MM.1S (cell line): ENCODE measurements at places on chromosomes 1 and 21.

GRCh38 chr1:152924191-152924590 is 15.8 kb downstream of the IVL start:
- no peak for DNase-seq
- no peaks in the 10 kb centered on the region for H3K27me3 ChIP-seq
- H3K27ac ChIP-seq = no peak overlapping the region
- H3K36me3 ChIP-seq = no peaks in the 10 kb centered on the region
- no peaks in the 10 kb centered on the region for H3K4me1 ChIP-seq

DNA sequence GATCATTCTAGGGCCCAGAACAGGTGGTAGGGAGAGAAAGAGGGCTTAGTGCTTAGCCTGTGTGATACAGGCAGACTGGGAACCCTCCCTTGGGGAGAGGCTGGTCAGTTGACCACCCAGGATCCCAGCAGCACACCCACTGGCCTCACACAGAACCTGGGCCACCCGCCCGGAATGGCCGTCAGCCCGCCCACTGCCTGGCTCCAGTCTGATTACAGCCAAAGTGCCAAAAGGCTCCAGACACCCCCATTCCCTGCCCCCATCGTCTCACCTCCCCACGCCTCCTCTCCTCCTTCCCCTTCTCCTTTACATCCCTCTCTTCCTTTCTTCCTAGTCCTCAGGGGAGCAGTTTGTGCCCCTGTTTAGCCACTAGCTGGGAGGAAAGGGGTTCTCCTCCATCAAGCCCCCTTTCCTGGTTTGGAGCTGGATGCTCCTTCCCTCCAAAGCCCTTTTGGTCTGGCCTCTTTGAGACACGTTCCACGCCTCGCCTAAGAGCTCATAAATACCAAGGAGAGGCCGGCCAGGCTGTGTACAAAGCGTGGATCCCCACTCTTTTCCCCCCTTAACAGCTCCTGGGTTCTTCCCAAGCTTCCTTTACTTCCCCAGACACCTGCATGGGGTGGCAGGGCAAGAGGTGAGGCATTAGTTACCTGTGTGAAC is 4.6 kb upstream of the WNT2B start:
- no peak overlapping the region for H3K4me3 ChIP-seq
- no peaks in the 10 kb centered on the region; the same call in 1 of the 2 replicates for H3K27me3 ChIP-seq
- no peaks in the 10 kb centered on the region for H3K4me1 ChIP-seq
- H3K36me3 ChIP-seq = no peaks in the 10 kb centered on the region
- H3K27ac ChIP-seq = no peak overlapping the region
- no peak for DNase-seq

DNA sequence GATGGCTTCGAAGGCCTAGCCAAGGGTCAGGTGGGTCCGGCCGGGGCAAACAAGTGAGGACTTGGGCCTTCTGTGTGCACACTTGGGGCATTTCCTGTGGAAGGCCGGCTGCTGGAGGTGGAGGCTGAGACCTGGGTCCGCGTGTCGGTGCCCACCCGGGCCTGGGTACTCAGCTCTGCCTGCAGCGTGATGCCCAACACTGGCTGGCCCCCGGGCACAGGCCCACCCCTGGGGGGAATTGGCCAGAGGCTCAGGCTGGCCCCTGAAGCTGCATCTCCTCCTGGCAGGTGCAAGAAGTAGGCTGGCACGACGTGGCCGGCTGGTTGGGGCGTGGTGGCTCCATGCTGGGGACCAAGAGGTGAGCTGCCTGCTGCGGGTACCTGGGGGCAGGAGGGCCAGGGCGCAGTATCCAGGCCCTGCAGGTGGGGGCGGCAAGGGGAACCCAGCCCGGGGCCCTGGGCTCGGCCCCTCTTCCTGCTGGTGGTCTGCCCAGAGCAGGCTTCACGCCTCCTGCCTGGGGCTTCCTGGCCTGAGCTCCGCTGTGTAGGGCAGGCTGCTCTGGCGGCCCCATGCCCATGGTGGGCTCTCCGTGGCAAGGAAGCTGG is 17.2 kb downstream of the CFAP410 start:
- H3K4me3 ChIP-seq = no peak overlapping the region
- no peak for DNase-seq
- no peak overlapping the region for H3K27ac ChIP-seq
- no peaks in the 10 kb centered on the region; the same call in 1 of the 2 replicates for H3K36me3 ChIP-seq

- 0 out of 2 replicates have a peak, but pooled peaks cover 8% of the 10 kb centered on the region for H3K36me3 ChIP-seq
- H3K4me3 ChIP-seq = no peak overlapping the region
- H3K27ac ChIP-seq = no peak overlapping the region
Observed at GRCh38 chr1:22077728-22078127, 25.2 kb downstream of the CDC42 start.

DNA sequence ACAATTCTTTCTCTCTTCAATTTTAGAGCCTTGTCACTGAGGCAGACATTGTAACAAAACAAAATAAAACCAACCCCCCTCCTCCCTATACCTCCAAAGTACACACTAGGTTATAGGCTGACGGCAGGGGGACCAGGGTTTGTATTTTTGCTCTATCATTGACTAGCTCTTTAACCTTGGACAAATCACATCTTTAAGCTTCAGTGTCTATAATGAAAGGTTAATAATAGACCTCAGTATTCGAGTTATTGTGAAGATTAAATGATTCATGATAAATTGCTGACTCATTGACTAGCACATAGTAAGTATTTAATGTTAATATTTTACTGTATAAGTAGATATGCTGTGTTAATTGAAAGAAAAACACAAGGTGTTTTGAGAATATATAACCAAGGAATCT is 1267.6 kb upstream of the ADGRL2 start:
- H3K36me3 ChIP-seq = no peaks in the 10 kb centered on the region
- DNase-seq = no peak
- no peak overlapping the region for H3K4me3 ChIP-seq
- no peaks in the 10 kb centered on the region for H3K27me3 ChIP-seq
- peaks cover 20% of the 10 kb centered on the region for H3K4me1 ChIP-seq

DNA sequence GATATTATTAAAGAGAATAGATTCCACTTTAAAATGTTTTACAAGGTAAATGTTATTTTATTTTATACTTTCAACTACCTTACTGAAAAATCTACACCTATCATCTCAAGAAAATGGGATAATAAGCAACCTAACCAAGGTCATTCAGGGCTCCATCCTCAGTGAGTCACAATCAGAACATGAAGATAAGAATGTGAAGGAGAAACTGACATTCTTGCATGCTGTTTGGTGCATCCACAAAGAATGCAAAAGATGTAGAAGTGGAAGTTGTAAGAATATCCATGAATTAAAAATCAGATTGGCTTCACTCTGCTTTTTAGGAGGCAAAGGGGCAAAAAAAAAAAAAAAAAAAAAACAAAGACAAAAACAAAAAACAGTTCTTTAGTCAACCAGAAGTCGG is 6.5 kb downstream of the WARS2 start:
- no peaks in the 10 kb centered on the region for H3K27me3 ChIP-seq
- DNase-seq = no peak
- H3K4me3 ChIP-seq = no peak overlapping the region
- H3K36me3 ChIP-seq = no peaks in the 10 kb centered on the region

DNA sequence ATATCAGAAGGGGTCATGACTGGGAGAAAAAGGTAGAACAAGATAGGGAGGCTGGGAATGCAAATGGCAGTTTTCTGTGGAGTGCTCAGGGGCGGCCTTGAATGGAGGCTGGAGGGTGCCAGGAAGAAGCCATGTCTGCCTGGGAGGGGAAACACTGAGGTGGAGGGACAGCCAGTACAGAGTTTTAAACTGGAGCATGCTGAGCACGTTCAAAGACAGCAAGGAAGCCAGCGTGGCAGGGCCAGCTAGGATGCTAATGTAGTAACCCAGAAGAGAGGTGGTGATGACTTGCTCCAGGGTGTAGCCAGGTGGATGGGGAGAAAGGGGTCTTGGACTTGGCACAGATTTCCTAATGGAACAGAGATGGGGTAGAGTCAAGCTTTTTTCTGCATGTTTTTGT is 445.8 kb upstream of the VAMP3 start:
- DNase-seq = no peak
- H3K36me3 ChIP-seq = no peaks in the 10 kb centered on the region
- H3K4me3 ChIP-seq = no peak overlapping the region
- no peak overlapping the region for H3K27ac ChIP-seq
- peaks cover 86% of the 10 kb centered on the region for H3K27me3 ChIP-seq

GRCh38 chr1:20785907-20786252 is 1.2 kb downstream of the HP1BP3 start:
- no peaks in the 10 kb centered on the region for H3K27me3 ChIP-seq
- H3K4me3 ChIP-seq = peak overlapping the region; percentile 95
- peaks cover 11% of the 10 kb centered on the region; the same call in 1 of the 2 replicates for H3K4me1 ChIP-seq
- H3K27ac ChIP-seq = peak overlapping the region; percentile 82
- no peaks in the 10 kb centered on the region for H3K36me3 ChIP-seq
- DNase-seq = no peak

GRCh38 chr21:42495765-42496119 is 282 bp downstream of the RSPH1 start:
- H3K4me3 ChIP-seq = peak overlapping the region; percentile 82
- H3K27me3 ChIP-seq = peaks cover 75% of the 10 kb centered on the region
- H3K4me1 ChIP-seq = peaks cover 14% of the 10 kb centered on the region
- DNase-seq = no peak
- peak overlapping the region; percentile 56; the same call in 1 of the 2 replicates for H3K27ac ChIP-seq

DNA sequence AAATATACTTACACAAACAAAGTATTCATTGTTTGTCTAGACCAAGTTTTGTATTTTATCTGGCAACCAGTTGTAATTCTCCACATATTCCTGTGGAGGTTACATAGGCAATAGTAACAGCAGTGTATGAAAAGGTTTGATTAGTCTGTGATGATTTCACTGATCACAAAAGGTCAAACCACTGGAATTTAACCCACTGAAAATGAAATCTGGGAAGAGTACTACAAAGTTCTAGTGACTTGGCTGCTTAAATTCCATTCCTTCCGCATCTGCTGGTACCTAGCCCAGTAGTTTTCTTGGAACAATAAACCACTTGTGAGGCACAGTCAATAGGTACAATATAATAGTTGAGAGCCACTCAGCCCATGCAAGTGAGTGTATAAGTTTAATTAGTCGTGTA is 205.4 kb downstream of the NFIA start:
- no peak for DNase-seq
- H3K4me3 ChIP-seq = no peak overlapping the region
- H3K36me3 ChIP-seq = no peaks in the 10 kb centered on the region
- no peaks in the 10 kb centered on the region for H3K27me3 ChIP-seq
- H3K27ac ChIP-seq = no peak overlapping the region

DNA sequence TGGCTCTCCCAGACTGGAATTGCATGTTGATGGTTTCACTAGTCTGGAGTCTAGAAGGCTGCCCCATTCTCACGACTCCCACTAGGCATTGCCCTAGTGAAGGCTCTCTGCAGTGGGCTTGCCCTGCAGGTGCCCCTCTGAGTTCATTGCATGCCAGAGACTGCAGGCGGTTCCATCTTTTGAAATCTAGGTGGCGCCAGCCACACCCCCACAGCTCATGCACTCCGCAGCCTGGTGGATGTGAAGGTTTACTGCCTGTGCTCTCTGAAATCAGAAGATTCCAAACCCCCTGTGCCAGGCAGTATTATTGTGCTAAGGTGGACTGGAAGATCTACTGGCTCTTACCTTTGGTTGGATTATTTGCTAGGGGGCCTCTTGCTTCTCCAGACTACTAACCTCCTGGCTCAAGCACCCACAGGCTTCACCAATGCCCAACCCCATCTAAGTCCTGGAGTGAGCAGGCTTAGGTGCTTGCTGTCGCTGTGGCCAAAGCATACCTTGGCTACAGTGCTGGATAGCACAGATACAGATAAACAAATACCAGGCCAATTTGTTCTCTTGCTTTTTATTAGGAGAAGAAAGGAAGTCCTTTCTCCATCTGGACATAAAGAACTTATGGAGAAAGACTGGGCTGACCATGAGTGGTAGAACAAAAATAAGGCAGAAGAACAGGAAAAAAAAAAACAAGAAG is 83.5 kb upstream of the SIM2 start:
- H3K4me3 ChIP-seq = no peak overlapping the region
- H3K27ac ChIP-seq = no peak overlapping the region
- H3K27me3 ChIP-seq = peaks cover 3% of the 10 kb centered on the region; the same call in 1 of the 2 replicates
- H3K4me1 ChIP-seq = no peaks in the 10 kb centered on the region
- no peak for DNase-seq

DNA sequence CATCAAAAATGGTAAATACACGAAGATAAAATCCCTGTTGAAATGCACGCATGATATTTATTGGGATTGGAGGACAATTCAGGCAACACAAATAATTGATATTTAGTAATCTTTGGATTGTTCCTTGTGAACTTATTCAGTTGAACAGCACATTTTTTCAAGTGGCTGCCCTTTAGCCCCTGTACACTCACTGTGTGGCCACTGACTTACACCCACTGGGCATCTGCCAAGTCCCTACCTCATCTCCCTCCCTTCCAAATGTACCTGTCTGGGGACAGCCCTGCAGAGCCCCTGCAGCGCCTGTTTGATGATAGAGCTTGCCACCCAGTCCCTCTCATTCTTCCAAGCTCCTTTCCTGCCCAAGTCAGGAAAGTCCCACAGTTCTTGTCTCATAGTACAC is 154.3 kb downstream of the GLUL start:
- no peaks in the 10 kb centered on the region for H3K4me1 ChIP-seq
- DNase-seq = no peak
- no peak overlapping the region for H3K4me3 ChIP-seq
- no peak overlapping the region for H3K27ac ChIP-seq

GRCh38 chr21:44867464-44867863 is 6.0 kb downstream of the PTTG1IP start:
- H3K27ac ChIP-seq = no peak overlapping the region
- H3K27me3 ChIP-seq = no peaks in the 10 kb centered on the region
- DNase-seq = no peak
- H3K36me3 ChIP-seq = no peaks in the 10 kb centered on the region
- H3K4me3 ChIP-seq = no peak overlapping the region

DNA sequence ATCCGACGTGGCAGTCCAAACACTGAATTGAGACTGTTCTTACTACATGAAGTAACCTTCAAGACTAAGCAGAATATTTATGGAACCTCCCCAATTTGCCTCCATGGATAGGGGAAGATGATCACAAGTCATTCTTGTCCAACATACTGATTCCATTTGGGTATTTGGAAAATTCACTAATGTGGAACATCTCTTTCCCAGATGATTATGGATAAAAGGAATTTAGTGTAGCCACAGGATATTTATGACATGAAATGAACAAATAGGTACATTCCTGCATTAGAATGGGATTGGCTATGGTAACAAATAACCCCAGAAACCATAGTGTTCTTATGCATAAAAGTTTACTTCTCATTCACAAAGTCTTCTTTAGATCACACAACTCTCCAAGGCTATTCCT is 40.2 kb upstream of the SGIP1 start:
- no peaks in the 10 kb centered on the region for H3K27me3 ChIP-seq
- no peak for DNase-seq
- peaks cover 8% of the 10 kb centered on the region; the same call in 1 of the 2 replicates for H3K4me1 ChIP-seq
- H3K4me3 ChIP-seq = no peak overlapping the region
- H3K27ac ChIP-seq = no peak overlapping the region

DNA sequence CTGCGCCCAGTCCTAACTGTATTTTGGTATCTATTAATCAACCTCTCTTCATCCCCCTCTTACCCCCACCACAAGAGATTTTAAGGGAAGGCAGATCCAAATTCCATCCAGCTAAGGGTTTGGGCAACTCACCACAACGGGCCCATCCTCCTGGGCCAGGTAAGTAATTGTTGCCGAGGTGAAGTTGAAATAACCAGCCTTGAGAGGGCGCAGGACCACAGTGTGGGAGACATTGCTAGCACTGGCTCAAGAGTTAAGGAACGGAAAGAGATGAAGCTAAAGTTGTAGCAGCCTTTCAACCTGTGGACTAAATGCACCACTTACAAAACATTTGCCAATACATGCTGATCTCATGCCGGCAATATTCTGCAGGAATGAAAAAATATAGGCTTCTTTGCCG is 5.9 kb downstream of the SSR2 start:
- peak overlapping the region; percentile 8; the same call in 1 of the 2 replicates for H3K27ac ChIP-seq
- no peaks in the 10 kb centered on the region for H3K27me3 ChIP-seq
- H3K36me3 ChIP-seq = peaks cover 17% of the 10 kb centered on the region
- H3K4me3 ChIP-seq = no peak overlapping the region
- DNase-seq = no peak

GRCh38 chr21:33848249-33848953 is 67.2 kb downstream of the ATP5PO start:
- no peaks in the 10 kb centered on the region for H3K36me3 ChIP-seq
- no peaks in the 10 kb centered on the region for H3K4me1 ChIP-seq
- no peak overlapping the region for H3K4me3 ChIP-seq
- H3K27ac ChIP-seq = no peak overlapping the region
